GDM1 (cell line): ENCODE measurements at places on chromosomes 3 and 15.

DNA sequence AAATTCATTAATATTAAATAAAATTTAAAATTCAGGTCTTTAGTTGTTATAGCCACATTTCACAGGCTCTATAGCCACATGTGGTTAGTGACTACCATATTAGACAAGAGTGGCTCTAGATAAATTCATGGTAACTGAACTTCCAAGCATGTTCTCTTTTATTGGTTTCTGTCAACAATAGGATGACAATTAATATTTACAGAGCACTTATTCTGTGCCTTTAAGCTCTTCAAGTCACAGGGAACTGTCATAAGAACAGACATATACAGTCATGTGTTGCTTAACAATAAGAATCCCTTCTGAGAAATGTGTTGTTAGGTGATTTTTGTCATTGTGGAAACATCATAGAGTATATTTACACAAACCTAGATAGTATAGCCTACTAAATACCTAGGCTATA is 38.8 kb upstream of the SLC25A36 start:
- DNase-seq, result no peak

GRCh38 chr15:98690272-98690950 is 42.1 kb downstream of the IGF1R start:
- no peak for DNase-seq

DNA sequence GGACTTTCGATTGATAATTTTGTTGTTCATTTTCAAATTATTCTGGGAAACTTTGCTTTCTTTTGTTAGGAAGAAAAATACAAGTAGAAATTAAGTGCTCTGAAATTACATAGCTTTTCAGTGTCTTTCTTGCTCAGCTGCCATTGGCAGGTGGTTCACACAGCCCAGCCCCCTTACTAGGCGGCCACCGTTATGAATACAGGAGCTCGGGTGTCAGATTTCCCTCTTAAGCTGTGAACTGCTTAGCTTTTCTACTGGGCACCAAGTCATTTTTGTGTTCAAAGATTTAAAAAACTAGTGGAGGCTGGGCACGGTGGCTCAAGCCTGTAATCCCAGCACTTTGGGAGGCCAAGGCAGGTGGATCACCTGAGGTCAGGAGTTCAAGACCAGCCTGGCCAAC is 55.2 kb downstream of the HMG20A start:
- no peak for DNase-seq

GRCh38 chr3:197104738-197105137 is 75.1 kb upstream of the MELTF start:
- no peak for DNase-seq

- no peak for DNase-seq
Measured at GRCh38 chr3:40432793-40433192, 24.3 kb upstream of the RPL14 start.

GRCh38 chr3:187739094-187739560 is 6.1 kb downstream of the BCL6 start:
- no peak for DNase-seq

- DNase-seq, result no peak
Measured at GRCh38 chr3:14142567-14143270, 17.9 kb downstream of the TMEM43 start.

- DNase-seq, result no peak
Measured at GRCh38 chr3:102006812-102007485, 157.6 kb downstream of the NFKBIZ start.

DNA sequence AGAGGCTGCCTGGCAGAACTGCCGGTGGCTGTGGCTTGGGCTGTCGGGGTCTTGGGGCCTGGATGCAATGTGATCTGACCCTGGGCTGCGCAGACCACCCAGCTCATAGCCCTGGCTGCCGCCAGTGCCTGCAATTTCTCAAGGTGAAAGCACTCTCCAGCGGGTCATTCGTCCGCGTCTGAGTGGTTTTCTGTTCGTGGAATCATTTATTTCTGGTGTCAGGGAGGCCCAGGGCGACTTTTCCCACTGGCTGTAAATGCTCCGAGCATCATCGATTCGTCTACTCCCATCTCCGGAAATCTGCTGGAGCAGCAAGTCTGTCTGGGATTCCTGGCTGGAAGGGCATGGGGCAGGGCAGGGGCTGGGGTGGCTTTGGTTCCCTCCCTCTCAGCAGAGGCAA is 40.6 kb upstream of the ADPGK start:
- no peak for DNase-seq

DNA sequence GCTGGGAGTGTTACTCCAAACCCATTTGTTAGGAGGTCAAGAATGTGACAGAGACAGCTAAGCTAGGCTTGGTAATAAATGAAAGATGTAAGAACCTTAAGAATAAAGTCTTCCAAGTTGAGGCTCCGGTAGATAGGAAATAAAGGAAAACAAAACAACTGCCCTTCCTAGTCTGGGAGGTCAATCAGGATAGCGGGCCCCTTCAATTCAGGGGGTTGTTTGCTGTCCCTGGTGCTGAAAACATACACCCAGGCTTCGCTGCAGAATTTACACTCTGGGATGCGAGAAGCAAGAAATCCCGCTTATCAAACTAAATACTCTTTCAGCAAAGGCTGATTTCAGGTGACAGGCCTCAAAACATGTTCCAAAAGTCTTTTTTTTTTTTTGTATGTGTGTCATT is 393.4 kb downstream of the NTRK3 start:
- DNase-seq, result no peak

- DNase-seq, result no peak
Measured at GRCh38 chr3:188041895-188042294, 112.1 kb upstream of the LPP start.

DNA sequence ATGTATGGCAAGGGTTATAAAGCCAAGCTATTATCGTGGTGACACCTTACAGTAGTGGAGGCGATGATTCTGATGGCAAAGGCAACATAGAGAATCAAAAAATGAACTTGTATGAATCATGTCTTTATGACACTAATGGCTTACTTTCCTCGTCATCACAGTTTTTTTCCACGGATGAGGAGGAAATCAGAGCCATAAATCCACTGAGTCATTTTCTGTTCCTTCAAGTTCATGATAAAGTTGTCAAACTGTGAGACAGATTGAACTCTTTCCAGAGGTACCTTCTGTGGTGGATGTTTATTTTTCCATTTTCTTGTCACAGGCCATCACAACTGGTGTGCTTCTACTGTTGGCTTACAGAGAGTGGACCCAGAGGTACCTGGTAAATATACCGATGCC is 8.5 kb downstream of the TMEM212 start:
- DNase-seq, result no peak
